ENCODE measurements at places on chromosomes 13 and 19.
A peak's percentile ranks its signal among the peaks of the same experiment; 100 is the strongest.

DNA sequence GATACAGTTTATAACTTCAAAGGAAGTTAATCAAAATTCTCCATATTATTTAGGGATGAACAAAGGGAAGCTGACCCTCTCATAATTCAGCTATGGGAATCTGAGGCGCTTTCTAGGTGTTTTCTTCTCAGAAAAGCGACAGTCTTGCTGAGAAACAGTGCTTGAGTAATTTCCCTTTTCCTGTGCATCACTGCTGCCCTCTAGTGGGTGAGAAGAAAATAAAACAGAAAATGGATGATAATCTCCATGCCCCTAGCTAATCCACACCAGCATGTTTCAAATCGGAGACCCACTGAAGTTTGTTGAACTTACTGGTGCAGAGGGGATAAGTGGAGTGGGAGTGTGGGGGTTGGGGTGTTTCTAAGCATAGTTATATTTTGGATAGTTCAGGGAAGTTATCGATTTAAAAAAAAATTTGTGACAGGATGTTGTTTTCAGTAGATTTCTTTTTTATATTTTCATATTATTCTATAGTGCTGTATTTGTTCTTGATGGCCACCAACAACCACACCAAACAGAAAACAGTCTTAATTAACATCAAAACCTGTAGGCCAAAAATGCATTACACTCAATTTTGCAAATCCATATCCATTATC lies 21.4 kb downstream of the LCP1 start:
- no peak for DNase-seq

DNA sequence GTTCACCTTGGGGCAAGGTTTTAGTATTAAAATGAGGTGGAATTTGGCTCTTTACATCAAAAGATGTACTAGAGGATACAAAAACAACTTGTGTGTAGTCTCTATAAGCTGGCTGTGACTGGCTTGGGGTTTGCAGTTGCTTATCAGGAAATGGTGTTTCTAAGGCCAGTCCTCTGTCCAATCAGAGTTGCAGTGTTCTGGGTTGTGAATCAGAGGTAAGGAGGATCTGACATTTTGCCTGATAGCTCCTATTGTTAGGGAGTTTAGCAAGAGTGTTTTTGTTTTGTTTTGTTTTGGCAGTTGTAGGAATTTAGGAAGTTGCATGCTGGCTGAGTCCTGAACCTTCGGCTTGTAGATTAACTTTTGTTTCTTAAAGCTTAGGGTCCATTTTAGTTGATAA lies 20.1 kb upstream of the ESD start:
- no peak for DNase-seq

DNA sequence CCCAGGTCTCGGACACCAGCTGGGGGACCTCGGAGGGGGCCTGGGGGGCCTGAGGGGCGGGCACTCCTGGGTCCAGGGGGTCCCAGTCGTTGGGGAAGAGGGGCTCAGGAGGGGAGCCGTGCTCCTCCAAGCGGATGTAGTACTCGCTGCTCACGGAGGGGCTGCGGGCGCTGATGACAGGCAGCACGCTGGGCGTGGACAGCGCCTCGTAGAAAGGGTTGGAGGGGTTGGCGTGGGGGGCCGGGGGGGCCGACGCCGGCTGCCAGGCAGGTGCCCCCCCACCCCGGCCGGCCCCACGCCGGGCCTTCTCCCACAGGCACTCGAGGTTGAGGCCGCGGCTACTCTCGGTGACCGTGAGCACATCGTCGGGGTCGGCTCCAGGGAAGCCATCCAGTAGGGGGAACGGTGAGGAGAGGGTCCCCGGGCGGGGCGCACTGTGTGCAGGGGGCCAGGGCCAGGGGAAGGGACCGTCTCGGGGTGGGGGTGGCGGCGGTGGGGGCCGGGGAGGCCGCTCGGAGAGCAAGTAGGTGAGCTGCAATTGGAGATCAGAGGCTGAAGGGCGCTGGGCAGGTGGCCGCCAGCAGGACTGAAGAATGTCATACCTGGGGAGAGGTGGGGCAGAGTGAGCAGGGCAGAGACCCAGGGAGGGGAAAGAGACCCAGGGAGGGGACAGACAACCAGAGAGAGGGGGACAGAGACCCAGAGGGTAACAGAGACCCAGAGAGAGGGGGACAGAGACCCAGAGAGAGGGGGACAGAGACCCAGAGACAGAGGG lies 12.1 kb downstream of the LMTK3 start:
- DNase-seq = no peak

DNA sequence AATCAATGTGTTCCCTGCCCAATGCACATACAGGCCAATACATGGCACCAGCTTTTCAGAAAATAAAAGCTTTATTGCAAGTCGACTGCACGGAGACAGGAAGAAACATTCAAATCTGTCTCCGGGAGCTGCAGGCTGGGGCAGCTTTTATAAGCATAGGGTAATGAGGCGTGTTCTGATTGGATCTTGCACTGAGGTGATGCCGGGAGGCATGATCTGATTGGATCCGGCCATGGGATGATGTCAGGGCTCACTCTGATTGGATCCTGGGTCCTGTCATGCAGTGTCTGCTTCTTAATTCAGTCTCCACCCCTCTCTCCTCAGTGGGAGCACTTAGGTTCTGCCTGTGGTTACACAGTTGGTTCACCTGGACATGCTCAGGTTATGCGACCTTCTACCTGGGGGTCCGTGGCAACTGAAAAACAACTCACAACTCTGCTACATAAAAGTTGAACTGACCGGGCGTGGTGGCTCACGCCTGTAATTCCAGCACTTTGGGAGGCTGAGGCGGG lies 11.8 kb upstream of the FBN3 start:
- peak; percentile 41 for DNase-seq

DNA sequence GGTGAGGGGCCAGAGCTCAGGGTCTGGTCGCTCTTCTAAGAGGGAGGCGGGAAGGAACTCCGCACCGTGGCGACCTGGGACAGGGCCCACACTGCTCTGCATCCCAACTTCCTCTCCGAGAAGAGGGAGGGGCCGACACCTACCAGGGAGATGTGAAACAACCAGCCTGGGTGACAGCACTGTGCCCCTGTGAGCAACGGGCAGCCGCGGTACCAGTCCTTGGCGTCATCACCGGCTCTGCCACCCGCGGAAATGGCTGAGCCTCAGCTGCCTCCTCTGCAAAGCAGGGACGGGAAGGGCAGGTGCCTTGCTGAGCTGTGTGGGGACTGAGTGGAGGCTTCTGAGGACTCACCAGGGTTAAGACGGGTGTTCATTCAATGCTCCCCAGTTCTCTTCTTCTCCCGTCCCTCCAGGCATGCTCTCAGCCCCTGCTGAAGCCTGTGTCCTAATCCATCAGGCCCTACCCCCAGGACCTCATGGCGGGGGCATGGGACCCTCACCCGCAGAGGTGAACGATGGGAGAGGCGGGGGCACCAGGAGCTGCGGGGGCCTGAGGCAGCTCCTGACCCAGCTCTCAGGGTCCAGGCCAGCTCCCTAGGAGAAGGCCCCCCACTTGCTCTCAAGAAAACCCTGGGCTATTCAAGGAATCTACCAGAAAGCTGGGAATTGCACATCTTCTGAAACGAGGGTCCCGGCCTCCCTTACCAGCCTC lies 9.3 kb downstream of the ZNF787 start:
- no peak for DNase-seq

- DNase-seq = peak; percentile 55
These were observed 5.3 kb downstream of the NCAN start for GRCh38 chr19:19217099-19217498.

GRCh38 chr13:28568286-28568685 lies 73.4 kb upstream of the FLT1 start:
- DNase-seq = no peak

GRCh38 chr19:53254411-53255341 lies at the start of gene ZNF677:
Gene ZNF677, minus strand, starts transcription at chr19:53254873. Its CDS starts 3,323 bp downstream, at chr19:53251550.
- no peak for DNase-seq

DNA sequence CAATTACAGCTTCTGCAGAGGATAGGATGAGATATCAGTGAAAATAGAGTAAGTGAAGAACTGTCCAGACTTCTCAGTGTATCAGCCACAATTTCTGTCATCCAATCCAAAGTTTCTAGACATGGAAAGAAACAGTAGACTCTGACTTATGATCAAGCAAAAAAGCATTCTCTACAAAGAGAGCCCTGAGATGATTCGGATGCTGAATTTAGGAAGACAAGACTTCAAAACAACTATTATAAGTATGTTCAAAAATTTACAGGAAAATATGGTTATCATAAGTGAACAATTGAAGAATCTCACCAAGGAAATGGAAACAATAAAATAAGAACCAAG lies 238.2 kb upstream of the IRS2 start:
- DNase-seq = no peak

DNA sequence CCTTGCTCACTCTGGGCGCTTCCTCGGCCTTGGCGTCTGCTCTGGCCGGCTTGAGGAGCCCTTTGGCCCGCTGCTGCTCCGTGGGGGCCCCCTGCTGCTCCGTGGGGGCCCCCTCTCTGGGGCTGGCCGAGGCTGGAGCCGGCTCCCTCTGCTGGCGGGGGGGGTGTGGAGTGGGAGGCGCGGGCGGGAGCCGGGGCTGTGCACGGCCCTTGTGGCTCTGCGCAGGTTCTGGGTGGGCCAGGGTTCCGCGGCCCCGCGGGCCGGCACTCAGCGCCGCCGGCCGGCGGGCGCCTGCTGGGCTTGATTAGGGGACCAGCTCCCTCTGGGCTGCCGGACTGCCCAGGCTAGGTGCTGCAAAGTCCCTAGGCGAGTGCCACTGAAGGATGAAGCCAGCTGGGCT lies 436.2 kb downstream of the SLITRK6 start:
- no peak for DNase-seq

DNA sequence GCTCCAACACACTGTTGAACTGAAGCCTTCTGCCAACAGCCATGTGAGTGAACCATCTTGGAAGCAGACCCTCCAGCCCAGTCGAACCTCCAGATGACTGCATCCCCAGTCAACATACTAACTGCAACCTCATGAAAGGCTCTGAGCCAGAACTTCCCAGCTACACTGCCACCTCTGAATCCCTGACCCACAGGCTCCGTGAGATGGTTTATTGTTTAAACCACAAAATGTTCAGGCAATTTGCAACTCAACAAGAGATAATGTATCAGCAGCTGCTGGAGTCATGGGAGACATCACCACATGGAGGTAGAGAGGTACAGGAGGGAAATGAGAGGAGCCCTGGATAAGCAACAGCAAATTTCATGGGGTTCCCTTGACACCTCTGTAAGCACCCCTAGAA lies 266.4 kb upstream of the NBEA start:
- DNase-seq = no peak

- no peak for DNase-seq
These were observed 79.2 kb upstream of the SCEL start for GRCh38 chr13:77456271-77456670.

DNA sequence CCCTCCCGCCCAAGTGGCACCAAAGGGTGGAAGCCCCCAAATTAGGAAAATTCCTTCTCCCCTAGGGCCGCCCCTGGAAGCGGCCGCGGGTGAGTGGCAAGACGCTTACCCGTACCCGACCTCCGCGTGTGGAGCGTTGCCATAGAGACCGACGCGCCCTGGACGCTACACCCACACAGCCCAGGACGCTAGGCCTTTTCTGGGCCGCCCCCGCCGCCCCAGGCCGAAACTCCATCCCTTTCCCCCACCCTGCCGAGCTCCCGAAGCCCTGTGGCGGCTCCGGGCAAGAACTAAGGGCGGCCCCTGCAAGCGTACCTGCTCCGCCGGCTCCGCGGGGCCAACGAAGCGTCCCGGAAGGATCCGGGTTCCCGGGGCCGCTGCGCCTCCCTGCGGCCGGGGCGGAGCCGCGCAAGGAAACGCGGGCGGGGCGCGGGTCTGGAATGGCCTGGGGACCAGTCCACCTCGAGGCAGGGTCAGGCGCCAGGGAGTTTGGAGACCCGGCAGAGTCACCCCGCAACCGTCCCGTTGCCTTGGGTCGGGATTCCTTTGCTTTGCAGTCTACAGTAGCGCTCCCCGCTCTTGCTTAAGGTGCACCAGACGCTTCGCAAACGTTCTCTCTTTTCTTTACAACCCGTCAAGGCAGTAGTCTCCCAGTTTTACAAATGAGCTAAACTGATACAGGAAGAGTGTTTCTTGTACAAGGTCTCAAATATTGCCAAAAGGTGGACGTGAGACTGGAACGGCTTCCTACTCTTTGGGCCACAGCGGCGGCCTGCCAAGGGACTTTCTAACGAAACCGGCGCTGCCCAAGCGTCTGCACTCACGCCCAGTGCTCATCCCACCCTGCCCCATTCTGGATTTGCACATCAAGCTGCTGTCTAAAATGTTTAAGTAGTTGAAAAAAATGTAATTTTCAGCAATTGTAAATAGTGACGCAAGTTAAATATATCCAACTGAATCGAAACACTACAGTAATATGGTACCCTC lies at the start of gene NEK5:
Gene NEK5 (minus strand): TSS at position 360 of the 987 bp plus-strand sequence. CDS start 1,591 bp downstream, outside the sequence.
- peak; percentile 72 for DNase-seq

DNA sequence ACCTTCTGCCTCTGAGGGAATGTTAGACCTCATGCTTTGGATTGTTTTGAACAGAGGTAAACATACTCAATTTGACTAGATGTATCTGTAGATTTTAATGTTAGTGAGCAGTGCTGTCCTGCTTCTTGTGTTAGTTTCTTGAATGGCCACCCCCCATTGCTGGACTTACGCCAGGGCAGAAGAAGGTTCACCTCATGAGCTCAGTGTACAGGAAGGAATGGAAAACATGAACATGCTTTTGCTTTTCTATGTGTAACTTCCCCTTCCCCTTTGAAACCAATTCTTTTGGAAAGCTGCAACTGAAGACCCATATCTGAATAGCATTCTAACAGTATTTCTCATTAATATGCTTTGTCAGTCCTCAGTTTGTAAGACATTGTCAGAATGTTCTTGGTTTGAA lies 32.3 kb downstream of the WASF3 start:
- DNase-seq = no peak

DNA sequence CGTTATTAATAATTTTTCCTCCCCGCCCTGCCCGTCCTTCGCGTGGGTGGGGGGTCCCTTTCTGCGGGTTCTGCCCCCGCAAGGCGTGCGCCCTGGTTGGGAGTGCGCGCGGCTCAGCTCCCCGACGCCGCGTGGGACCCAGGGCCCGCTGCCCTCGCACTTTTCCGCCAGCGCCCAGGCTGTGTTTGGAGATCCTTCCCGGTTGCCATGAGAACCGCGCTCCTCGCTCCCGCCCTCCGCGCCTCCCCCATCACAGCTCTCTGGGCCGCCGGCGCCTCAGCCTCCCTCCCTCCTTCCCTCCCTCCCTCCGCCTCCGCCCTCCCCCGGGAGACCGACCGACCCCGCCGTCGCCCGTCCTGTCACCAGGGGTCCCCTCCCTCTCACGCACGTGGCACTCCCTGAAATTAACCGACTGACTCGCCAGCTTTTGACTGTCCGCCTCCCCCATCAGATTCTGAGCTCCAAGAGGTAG lies 2.4 kb upstream of the SSBP4 start:
- peak; percentile 88 for DNase-seq

- DNase-seq = no peak
These were observed 6.6 kb upstream of the CDX2 start for GRCh38 chr13:27975564-27976361.

DNA sequence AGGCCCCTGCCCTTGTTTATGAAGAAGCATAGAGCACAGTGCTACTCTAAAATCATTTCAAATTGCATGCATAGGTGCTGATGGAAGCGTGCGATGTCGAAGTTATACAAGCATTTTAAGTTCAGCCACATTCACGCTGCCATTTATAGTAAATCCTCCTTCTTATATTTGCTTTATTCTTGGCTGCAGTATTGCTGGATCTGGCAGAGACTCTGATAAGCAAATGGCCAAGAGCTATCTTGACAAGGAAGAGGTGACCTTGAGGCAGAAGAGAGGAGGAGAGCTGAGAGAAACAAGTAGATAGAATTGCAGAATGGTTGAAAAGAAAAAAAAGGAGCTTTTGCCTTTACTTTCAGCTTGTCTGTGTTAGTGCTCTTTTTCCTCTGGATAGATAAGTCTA lies 18.9 kb upstream of the MYO16 start:
- DNase-seq = no peak

GRCh38 chr19:52142001-52142595 lies 2.4 kb upstream of the ZNF616 start:
- no peak for DNase-seq

- DNase-seq = no peak
These were observed 46.6 kb upstream of the SLC15A1 start for GRCh38 chr13:98798849-98799645.
